ENCODE measurements at places on chromosomes 16 and 17.
A peak's percentile ranks its signal among the peaks of the same experiment; 100 is the strongest.

GRCh38 chr17:51257150-51258081, 2.4 kb downstream of the MBTD1 start:
- DNase-seq: no peak

DNA sequence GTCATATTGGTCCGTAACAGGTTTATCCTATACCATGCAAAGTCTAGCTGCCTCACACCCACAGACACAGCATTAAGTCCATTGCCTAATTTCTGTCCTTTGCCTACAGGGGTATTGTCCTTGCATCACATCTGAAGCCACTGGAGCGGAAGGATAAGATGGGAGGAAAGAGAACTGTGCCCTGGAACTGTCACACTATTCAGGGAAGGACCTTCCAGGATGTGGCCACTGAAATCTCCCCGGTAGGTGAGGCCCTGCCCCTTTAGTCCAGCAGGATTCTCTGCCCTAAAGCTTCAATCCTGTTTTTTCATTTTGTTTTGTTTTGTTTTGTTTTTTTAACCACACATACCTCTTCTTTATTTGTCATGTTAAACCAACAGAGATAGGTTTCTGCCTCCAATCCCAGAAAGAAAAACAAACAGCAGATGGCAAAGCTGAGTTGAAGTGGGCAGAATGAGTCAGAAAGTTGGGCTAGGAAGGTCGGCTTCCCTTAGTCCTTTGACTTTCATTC, 2.2 kb upstream of the EFTUD2 start:
- DNase-seq: peak; percentile 43

- DNase-seq: peak; percentile 68
These were observed 15.7 kb downstream of the CRLF3 start for GRCh38 chr17:30808785-30809286.

- peak; percentile 60 for DNase-seq
These were observed 1.9 kb upstream of the NAT9 start for GRCh38 chr17:74777901-74778515.

- DNase-seq: peak; percentile 80
These were observed 10.1 kb upstream of the ZFPM1 start for GRCh38 chr16:88442727-88443576.

DNA sequence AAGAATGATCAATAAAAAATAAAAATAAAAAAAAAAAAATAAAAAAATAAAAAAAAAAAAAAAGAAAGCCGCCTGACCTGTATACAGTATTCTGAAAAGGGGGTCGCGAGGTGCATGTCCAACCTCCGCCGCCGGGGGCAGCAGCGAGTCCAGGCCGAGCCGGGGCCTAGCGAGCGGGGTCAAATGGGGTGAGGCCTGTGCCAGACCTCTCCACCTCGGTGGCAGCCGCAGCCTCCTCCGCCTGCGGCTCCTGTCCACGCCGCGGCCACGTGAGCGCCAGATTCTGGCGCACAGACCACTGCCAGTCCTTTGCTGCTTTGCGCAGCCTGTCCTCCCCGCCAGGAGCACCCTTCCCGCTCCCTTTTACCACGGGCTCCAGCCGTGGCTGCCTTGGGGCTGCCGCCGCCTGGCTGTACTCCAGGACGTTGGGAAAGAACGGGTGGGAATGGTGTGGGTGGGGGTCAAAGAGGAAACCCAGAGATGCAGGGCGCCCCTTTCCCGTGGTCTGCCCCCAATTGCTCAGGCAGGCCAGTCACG, 2.4 kb upstream of the BCKDK start:
- peak; percentile 87 for DNase-seq

DNA sequence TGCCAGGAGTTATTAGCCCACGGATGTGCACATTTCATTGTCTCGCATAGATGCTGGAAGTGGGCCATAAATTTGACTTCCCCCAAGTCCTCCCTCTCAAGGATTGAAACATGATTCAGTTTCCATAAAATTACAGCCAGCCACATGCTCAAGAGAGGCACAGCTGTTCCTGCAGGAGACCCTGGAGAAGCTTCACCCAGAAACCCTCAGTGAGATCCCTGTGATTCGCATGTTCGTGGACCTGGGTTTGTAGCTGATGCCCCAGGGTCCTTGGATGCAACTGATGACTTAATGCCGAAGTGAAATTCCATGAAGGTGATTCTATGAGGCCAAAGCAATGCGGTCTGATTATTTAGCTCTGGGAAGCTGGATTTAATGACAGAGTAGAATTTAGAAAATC, 24.7 kb upstream of the AQP8 start:
- DNase-seq: no peak

DNA sequence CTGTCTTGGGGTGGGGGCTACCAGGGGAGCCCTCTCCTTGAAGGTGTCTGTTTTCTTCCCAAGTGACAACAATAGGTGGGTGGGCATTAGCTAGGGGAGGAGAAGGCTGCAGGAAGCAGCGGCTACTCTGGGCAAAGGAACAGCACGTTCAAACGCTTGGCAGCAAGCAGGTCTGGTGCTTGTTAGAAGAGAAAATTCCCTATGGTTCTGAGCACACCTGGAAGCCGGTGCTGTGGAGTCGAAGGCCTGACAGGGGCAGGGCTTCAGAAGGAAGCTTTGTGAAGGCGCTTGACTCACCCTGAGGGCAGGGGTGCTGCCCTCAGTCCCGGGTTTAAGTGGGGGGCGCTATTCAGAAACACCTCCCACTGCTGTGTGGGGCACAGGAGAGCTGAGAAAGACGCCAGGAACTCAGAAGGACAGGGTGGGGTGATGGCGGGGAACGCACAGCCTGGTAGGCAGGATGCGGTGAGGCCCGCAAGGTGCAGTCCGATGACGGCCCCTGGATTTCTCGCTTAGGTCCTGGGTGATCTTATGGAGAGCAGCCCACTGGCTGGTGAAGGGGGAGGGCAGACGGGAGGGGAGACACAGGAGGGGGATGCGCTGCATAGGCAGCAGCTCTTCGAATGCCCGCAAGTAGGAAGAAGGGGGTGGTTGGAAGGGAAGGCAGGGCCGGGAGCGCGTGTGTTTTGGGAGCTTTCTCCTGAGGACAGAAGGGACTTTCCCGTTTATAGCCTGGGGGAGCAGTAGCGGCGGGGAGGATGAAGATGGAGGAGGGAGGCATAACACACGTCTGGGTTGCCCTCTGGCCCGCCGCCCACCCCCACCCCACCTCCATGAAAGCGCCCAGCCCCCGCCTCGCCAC, 3.2 kb downstream of the GJD3 start:
- DNase-seq: no peak

- DNase-seq: peak; percentile 63
These were observed 38.3 kb upstream of the HSBP1 start for GRCh38 chr16:83769397-83770008.

GRCh38 chr16:67396159-67397035, 3.1 kb upstream of the TPPP3 start:
- DNase-seq: peak; percentile 35

DNA sequence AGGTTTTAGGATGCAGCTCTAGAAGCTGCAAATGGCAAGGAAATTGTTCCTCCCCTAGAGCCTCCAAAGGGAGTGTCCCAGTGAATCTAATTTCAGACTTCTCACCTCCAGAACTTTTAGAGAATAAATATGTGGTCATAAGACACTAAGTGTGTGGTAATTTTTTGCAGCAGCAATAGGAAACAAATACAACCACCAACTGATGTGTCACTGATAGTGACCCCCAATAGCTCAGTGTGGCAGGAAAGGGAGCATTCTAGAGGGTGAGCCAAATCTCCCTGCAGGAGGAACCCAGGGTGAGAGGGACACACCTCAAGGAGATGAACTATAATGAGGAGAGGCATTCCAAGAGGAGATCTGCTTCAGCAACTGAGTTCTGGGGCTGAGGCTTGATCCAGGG, 4.1 kb downstream of the CCL4L2 start:
- DNase-seq: peak; percentile 3

- DNase-seq: no peak
These were observed 62.5 kb downstream of the ABCA8 start for GRCh38 chr17:68892658-68893057.

GRCh38 chr16:85126394-85126704, 14.1 kb upstream of the CIBAR2 start:
- no peak for DNase-seq

Data from suppressor macrophage treated with lipopolysaccharide for 1 hour (primary cell).